ENCODE measurements at places on chromosomes 7 and 10.

- DNase-seq, result no peak
Measured at GRCh38 chr10:19043431-19043830, 5.2 kb upstream of the MALRD1 start.

GRCh38 chr10:131354380-131354779 lies 42.9 kb upstream of the TCERG1L start:
- DNase-seq, result no peak

DNA sequence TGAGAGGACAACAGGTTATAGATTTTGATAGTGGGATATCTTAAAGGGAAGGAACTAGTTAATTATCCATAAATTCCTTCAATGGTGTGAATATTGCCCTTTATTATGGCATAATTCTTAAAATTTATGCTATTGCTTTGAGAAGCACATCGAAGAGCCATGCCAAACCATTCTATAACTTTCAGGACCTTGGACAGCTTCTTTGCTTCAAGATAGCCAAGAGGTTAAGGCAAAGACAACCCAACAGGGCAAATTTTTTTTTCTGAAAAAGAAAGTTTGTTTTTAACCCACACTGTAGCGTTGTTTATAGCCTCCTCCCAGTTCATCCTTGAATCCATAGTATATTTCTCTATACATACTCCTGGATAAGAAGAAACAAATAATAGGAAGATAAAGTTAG lies 103.2 kb downstream of the NRG3 start:
- DNase-seq, result no peak

GRCh38 chr7:155344270-155344617 lies 46.6 kb downstream of the INSIG1 start:
- DNase-seq, result no peak

GRCh38 chr7:94212160-94212559 lies 182.5 kb upstream of the COL1A2 start:
- no peak for DNase-seq
